Epithelial cell of umbilical artery (primary cell): ENCODE measurements at places on chromosomes 7 and 10. TPM values are rescaled to one million over a fixed set of nuclear protein-coding genes. Genes with fewer than 3 reads are reported as not detected.

The GFRA1 gene
- under 0.01 and 1.8 TPM in 2 replicates for total RNA-seq

The ABCF2 gene
- 78.9 and 79.8 TPM in 2 replicates for total RNA-seq

The IFIT2 gene
- 0.97 and 15.2 TPM in 2 replicates for total RNA-seq

The SHTN1 gene
- total RNA-seq = 3.5 and 4.2 TPM in 2 replicates

The PAPOLB gene
- total RNA-seq = under 0.01 and 0.15 TPM in 2 replicates

The IRF5 gene
- total RNA-seq = 0.32 and 1.7 TPM in 2 replicates

The IQUB gene
- total RNA-seq = 0.15 and 0.32 TPM in 2 replicates

The SAP25 gene
- total RNA-seq = not detected in 2 replicates

The KAT6B gene
- 5.2 and 11.7 TPM in 2 replicates for total RNA-seq

The MRPS33 gene
- 19.8 and 23.1 TPM in 2 replicates for total RNA-seq

The LRRTM3 gene
- total RNA-seq = not detected in 2 replicates

The CLDN4 gene
- 0.46 TPM in 1 of 2 replicates, not detected in the other for total RNA-seq

The PI4K2A gene
- total RNA-seq = 11.4 and 17.2 TPM in 2 replicates

The RAMP3 gene
- not detected in 2 replicates for total RNA-seq

The HMX3 gene
- total RNA-seq = not detected in 2 replicates

The CAMK1D gene
- total RNA-seq = 0.32 and 0.76 TPM in 2 replicates

The MSMB gene
- not detected in 2 replicates for total RNA-seq

The ACHE gene
- total RNA-seq = under 0.01 and 0.15 TPM in 2 replicates

The ENO4 gene
- not detected in 2 replicates for total RNA-seq

The GJD4 gene
- total RNA-seq = not detected in 2 replicates

The CHAT gene
- not detected in 2 replicates for total RNA-seq

The LRRC61 gene
- total RNA-seq = 0.65 and 1.2 TPM in 2 replicates

The FBXL15 gene
- 8.7 and 10.7 TPM in 2 replicates for total RNA-seq

The CDK1 gene
- total RNA-seq = 78.0 and 88.8 TPM in 2 replicates

The MARVELD1 gene
- total RNA-seq = 12.9 and 13.3 TPM in 2 replicates

The RET gene
- total RNA-seq = not detected in 2 replicates

The OR2A5 gene
- total RNA-seq = not detected in 2 replicates

The AOAH gene
- total RNA-seq = 1.1 TPM in 1 of 2 replicates, not detected in the other

The BTAF1 gene
- total RNA-seq = 36.1 and 40.4 TPM in 2 replicates

The TMEM229A gene
- total RNA-seq = not detected in 2 replicates

The GIMAP6 gene
- 115 and 116 TPM in 2 replicates for total RNA-seq

The SEMA3A gene
- total RNA-seq = 4.5 and 88.9 TPM in 2 replicates

The KCNIP2 gene
- under 0.01 and 0.30 TPM in 2 replicates for total RNA-seq

The MYL7 gene
- not detected in 2 replicates for total RNA-seq
